ENCODE measurements at places on chromosomes 6 and 20.

DNA sequence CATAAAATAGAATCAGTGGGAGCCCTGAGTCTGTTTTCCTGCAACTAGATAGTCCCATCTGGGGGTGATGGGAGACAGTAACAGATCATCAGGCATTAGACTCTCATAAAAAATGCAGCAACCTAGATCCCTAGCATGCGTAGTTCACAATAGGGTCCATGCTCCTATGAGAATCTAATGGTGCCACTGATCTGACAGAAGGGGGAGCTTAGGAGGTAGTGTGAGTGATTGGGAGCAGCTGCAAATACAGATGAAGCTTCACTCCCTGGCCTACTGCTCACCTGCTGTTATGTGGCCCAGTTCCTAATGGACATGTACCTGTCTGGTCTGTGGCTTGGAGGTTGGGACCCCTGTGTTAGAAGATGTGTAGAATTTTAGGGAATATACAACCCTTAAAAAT is 904.5 kb upstream of the EPHA7 start:
- no peak for DNase-seq

- DNase-seq: no peak
Measured at GRCh38 chr20:64207641-64208590, 43.7 kb downstream of the MYT1 start.

DNA sequence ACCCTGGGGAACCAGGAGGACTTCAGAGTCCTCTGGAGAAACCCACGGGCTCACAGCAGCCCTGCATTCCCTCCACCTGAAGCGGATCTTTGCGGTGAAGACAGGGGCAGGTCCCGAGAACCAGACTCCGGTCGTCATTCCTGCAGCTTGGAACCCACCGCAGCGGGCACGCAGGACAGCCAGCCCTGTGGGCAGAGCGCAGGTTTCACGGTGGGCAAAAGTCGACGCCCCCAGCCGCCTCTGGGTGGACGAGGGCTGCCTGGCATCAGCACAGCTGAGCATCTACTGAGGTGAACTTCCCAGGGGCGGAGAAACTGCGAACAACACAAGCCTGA is 118.3 kb downstream of the PSMB1 start:
- DNase-seq: no peak

DNA sequence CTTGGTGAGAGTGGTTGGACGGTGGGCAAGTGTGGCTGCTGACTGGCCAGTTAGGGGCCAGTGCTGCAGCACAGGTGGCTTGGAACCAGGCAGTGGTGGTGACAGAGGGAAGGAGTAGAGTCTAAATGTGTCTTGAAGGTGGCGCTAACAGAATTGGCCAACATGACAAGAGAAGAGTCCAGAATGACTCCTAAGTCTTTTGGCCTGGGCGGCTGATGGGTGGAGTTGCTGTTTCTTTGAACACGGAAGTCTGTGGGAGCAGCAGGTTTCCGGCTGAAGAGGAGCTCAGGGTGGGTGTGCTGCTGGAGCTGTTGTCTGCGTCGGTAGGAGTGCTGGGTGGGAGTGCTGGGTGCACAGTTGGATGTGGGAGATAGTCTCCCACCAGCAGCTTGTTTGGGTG is 10.1 kb downstream of the LSM14B start:
- no peak for DNase-seq
